ENCODE measurements at places on chromosomes 3 and 15. TPM values are rescaled to one million over a fixed set of nuclear protein-coding genes. Genes with fewer than 3 reads are reported as not detected.

SPTSSB gene
- 0.50 TPM for total RNA-seq

ZKSCAN7 gene
- total RNA-seq = 5.7 TPM

FOXB1 gene
- 1.3 TPM for total RNA-seq

- no peak for DNase-seq
Measured at GRCh38 chr3:186633481-186633880, 6.7 kb upstream of the FETUB start.

DNA sequence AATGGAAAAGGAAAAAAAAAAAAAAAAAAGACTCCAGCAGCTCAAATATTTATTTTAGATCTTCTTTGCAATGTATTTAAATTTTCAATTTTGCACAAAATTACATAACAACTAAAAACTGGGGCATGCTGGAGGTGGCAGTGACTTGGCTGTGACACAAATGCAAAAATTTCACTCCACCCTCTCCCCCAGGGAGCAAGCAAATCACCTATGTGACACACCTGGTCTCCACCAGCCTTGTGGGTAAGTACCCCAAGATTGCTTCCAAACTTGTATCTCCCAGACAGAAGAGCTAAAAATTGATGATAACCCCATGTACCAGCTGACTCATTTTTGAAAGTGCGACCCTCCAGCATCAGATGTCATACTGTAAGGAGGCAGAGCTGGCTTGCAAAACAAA, 32.0 kb downstream of the UBE3A start:
- DNase-seq = no peak

GRCh38 chr3:60810881-60811280, 440.4 kb downstream of the FHIT start:
- no peak for DNase-seq

DNA sequence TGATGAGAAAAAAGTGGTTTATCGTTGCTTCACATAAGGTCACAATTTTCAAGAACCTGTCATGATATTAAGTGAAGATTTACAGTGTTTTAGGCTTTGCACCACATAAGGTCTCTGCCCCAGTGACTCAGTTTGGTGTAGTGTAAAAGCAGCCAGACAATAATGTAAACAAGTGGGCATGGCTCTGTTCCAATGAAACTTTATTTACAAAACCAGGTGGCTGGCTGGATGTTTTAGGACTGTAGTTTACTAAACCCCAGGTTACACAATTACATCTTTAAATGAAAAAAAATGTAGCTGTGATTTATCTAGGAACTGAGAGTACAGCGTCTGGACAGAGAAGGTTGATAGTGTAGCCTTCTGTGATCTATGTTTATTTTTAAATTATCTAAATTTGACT, 9.7 kb upstream of the FBXL22 start:
- DNase-seq = peak; percentile 37

GRCh38 chr3:115074502-115074901, 72.6 kb downstream of the ZBTB20 start:
- peak; percentile 69 for DNase-seq

DNA sequence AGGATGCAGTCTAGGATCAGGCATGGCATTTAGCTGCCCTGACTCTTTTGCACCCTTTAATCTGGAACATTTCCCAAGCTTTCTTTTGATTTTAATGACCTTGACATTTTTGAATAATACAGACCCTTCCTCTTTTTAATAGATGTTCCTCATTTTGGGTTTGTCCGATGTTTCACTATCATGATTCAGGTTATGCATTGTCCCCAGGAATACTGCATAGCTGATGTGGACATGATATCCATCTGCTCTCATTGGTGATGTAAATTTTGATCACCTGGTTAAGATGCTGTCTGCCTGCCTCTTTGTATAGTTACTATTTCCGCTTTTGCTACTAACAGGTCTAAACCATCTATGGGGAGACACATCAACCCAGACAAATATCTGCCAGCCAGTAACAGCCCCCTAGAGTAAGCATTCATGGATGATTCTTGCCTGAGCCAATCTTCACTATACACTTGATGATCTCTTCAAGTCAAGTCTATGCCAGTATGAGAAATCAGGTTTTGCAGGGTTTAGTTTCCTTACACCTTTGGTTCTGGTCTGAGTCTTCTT, 50.6 kb upstream of the ULK4 start:
- DNase-seq = no peak

DNA sequence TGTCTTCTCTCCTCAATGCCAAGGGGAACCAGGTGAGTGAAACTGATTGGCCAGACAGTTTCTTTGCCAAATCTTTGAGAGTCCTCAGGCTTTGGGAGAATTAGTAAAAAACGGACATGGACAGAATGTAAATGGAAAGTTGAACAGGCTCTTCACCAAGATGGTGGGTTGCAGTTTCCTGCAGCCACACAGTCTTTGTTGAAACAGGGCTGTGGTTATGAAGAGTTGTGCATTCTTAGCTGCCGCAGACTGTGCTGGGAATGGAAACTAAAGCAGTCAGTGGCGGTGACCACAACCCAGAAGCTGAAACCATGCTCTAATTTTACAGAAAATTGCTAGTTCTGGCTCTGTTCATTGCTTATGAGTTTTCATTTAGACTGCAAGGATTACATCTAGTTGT, 42.1 kb upstream of the TASOR start:
- peak; percentile 6 for DNase-seq
